Pancreas (tissue), 10 donors: ENCODE measurements at places on chromosomes 11 and 22.

- DNase-seq = peak; percentile 62
These were observed 396 bp downstream of the OSBP start for GRCh38 chr11:59615120-59615636.

DNA sequence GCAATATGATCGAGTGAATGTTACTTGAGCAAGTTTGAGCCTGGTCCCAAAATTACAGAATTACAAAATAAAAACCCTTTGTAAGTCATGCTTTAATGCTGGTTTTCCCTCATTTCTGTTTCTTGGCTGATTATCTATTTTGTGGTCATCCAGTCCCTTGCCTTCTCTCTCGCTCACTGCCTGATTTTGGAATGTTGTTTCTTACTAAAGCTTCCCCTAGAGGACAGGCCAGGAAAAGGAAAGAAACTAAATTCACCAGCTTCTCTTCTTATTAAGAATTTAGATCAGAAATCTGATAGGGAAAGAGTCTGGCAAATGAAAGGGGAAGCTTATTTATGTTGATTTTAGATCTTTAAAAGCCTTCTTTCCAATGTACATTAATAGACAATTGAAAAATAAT is 16.6 kb upstream of the BDNF start:
- DNase-seq = no peak

DNA sequence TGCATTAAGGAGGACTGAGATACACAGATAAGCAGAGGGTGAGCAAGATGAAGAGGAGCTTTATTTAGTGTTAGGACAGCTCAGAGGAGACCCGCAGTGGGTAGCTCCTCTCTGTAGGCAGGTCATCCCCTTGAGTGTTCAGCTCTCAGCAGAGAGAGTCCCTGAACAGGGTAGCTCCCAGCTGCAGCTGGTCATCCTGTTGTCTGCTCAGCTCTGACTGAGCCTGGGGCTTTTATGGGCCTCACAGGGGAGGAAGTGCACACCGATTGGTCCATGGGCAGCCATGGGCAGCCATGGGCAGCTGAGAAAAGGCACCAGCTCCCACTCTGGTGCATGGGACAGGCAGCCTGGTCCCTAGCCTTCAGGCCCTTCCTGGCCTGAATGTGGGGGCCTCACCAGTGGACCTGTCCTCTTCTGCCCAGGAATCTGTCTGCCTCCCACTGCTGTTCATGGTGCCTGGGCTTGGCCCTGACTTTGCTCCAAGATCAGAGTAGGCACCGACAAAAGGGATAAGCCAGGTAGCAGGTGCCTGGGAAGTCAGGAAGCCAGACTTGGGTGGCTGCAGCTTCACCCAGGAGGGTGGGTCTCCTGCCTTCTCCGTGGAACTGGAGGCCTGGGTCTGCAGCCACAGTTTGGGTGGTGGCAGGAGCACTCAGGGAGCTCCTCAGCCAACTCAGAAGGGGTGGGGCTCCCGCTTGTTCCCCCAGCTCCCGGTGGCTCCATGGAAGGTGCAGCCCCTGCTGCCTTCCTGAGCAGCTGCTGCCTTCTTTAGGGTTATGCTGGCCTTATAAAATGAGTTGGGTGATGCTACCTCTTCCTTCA is 54.7 kb downstream of the MYEOV start:
- no peak for DNase-seq

DNA sequence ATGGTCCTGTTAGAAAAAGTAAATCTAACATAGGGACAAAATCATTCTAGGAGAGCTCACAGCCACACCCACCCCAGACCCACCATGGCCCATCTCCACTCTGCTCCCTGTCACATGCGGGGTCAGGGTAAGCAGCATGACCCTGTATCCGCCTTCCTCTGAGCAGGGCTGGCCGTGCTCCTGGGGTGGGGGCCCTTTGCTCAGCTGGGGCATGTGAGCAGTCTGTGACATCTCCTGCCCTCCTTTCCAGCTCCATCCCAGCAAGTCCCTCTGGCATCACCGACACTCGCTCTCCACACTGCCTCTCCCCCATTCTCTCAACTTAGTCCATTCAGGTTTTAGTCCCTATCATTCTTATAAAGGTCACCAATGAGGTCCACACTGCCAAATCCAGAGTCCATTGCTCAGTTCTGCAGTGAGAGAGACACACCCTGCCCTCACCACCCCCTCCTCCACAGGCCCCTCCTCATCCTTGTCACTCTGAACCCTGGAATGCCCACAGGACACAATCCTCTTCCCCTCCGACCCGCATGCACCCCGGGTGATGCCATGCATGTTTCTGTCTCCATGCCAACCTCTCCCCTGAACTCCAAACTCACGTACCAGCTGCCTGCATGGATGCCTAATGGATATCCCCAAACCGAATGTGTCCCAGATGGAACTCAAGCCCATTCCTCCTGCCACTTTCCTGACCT is 65.1 kb upstream of the PITPNB start:
- DNase-seq = no peak

DNA sequence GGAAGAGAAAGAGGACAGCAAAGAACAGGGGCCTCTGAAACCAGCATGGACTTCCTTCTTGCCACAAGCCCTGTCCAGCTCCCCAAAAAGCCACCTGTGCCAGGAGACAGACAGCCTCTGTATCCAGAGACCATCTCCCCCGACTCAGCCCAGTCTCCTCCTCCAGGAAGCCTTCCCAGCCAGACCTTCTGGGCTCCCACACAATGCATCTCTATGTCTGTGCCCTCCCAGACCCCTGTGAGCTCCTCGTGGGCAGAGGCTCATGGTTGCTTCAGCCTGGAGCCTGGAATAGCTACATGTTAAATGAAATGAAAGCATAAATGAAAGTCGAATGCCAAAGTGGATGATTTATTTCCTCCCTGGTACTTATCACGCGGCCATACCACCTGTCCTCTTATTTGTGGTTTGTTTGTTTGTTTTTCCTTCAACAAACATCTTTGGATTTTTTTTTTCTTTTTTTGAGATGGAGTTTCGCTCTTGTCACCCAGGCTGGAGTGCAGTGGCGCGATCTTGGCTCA is 7.3 kb upstream of the ARAP1 start:
- DNase-seq = no peak

DNA sequence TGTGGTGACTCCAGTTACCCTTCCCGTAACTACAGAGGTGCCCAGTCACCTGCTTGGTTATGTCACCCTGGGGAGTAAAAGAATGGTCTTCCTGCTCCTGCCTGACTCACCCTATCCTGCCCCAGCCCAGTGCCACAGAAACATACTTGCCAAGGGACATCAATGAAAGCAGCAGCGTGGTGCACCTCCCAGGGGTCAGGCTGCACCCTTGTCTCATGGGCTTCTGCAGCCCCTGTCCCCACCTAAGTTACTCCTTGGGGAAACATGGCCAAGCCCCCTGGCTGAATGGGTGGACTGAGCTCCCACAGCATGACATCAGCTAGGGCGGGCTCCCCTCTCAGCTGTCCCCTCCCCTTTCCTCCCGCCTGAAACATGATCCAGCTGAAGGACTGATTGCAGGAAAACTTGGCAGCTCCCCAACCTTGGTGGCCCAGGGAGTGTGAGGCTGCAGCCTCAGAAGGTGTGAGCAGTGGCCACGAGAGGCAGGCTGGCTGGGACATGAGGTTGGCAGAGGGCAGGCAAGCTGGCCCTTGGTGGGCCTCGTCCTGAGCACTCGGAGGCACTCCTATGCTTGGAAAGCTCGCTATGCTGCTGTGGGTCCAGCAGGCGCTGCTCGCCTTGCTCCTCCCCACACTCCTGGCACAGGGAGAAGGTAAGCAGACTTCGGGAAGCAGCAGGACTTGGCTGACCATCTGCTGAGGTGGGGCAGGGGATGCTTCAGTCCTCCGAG is at the start of gene HTR3A:
TSS of gene HTR3A (plus strand) at position 368 of the 730 bp plus-strand sequence. CDS start at position 586, 218 bp downstream.
- peak; percentile 93 for DNase-seq

DNA sequence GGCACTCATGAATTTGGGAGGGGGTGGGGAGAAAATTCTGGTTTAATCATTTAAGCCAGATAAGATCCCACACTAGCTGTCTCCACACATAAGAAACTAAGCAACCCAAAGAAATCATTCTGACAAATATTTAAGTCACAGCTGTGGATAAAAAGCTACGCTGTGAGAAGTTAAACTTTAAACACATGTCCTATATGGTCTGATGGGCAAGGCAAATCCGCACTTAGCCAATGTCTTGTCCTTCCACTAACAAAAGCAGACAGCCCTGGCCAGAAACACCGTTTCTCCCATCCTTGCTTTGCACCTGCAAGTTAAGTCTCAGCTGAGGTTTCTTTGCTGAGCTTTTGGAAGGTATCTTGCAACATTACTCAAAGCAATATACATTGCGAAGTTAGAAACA is 68.0 kb downstream of the ETS1 start:
- no peak for DNase-seq

- DNase-seq = no peak
These were observed 90.5 kb upstream of the XKR3 start for GRCh38 chr22:16915701-16916100.

DNA sequence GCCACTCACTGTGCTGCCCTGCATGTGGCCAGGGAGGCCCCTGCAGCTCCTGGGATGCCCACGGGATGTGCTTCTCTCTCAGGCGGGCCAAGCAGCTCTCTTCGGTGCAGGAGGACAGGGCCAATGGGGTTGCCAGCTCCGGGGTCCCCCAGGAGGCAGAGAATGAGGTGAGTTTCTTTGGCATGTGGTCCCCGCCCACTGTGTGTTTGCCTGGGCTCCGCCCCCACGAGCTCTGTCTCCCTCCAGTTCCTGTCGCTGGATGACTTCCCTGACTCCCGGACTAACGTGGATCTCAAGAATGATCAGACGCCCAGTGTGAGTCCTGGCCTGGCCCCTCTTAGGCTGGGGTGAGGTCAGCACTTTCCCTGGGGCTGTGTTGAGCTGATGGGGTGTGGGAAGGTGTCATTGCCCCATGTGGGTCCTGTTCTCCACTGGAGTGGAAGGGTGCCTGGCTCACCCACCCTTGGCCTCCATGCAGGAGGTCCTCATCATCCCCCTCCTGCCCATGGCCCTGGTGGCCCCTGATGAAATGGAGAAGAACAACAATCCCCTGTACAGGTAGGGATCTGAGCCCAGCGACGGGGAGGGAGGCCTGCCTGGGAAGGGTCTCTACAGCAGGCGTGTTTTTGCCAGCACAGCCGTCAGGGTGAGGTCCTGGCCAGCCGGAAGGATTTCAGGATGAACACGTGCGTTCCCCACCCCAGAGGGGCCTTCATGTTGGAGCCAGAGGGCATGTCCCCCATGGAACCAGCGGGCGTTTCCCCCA is 7.7 kb downstream of the SCO2 start:
- DNase-seq = peak; percentile 39

DNA sequence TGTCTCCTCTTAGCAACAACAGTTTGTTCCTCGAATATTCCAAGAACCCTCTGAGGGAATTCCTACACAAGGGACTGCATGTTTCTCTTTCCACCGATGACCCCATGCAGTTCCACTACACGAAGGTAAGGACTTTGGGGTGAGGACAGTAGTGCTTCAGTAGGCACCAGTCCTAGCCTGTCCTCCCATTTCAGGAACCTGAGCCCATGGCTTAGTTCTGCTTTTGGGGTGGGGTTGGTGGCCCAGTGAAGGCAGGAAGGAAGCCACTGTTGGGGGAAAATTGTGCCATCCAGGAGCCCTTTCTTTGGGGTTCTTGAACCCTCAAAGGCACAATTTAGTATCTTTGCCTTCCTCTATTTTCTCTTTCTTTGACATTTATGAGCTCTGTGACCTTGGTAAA is 38.2 kb downstream of the RNF141 start:
- DNase-seq = no peak

DNA sequence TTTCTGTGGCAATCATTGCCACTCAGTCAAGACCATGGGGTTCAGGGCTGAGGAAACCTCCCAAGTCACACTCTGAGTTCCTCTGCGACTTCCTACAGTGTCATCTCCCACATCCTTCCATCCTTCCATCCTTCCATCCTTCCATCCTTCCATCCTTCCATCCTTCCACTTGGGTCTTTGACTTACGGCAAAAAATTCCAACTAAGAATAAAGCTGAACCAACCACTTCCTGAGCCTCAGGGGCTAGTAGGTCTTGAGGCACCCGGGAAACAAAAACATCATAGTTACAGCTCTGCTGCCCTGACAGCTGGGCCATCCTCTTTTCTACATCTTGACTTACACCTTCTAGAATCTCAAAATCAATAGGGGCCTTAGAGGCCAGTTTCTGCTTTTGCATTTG is 32.1 kb downstream of the EHF start:
- DNase-seq = no peak

- no peak for DNase-seq
These were observed 311.9 kb downstream of the CTTN start for GRCh38 chr11:70710192-70710591.

- no peak for DNase-seq
These were observed 20.9 kb upstream of the MPPED1 start for GRCh38 chr22:43390872-43391271.
